Stimulated activated CD8-positive, alpha-beta memory T cell treated with anti-CD3 and anti-CD28 coated beads, Interleukin-12 subunit alpha, Interleukin-12 subunit beta, amount 100 ng/mL, for 1 hour (primary cell): ENCODE measurements at places on chromosomes 4 and X.

- no peak for DNase-seq
Measured at GRCh38 chrX:17376431-17377077, 1.6 kb downstream of the NHS start.

GRCh38 chr4:52670739-52671138, 11.6 kb upstream of the USP46 start:
- DNase-seq, result no peak

- DNase-seq, result no peak
Measured at GRCh38 chr4:20287246-20287645, 35.5 kb downstream of the SLIT2 start.

GRCh38 chr4:101205916-101206315, 141.4 kb downstream of the PPP3CA start:
- DNase-seq, result peak; percentile 5

- no peak for DNase-seq
Measured at GRCh38 chrX:77493677-77494553, 46.7 kb downstream of the FGF16 start.

DNA sequence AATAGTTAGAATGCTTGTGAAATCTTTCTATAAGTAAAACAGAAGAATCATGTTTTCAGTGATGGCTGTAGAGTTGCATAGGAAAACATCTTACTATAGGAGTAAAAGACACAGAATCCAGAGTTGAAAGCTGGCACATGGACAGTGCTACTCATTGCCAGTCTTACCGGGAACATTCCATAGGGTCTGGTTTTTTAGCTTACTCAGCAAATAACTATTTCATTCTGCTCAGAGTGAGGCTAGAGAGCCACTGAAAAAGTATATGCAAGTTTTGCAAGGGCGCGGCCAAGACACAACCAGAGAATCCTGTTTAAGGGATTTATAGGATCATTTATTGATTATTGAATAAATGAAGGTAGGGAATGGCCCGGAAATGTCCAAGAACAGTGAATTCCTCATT, 60.3 kb downstream of the MTHFD2L start:
- no peak for DNase-seq

GRCh38 chr4:165217325-165217724, 10.0 kb downstream of the KLHL2 start:
- DNase-seq, result no peak

- no peak for DNase-seq
Measured at GRCh38 chr4:154065368-154065767, 276.5 kb upstream of the SFRP2 start.

- DNase-seq, result no peak
Measured at GRCh38 chr4:26542991-26543390, 40.9 kb upstream of the TBC1D19 start.

DNA sequence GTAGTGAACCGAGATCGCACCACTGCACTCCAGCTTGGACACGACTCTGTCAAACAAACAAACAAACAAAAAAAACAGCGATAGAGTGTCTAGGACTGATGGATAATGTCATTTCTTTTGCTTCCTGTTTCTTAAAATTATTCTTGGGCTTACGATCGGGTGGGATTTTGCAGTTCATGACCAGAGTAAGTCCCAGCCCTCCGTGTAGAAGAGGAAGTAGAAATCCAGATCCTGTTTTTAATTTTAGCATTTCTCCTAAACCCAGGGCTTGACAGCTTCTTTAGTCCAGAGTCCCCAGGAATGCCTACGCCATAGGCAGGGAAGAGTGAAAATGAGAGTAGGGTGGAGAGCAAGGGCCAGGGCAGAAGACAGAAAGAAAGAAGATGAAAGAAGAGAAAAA, 94.3 kb downstream of the HPRT1 start:
- no peak for DNase-seq

GRCh38 chr4:104772849-104773248, 278.2 kb upstream of the CXXC4 start:
- DNase-seq, result no peak

DNA sequence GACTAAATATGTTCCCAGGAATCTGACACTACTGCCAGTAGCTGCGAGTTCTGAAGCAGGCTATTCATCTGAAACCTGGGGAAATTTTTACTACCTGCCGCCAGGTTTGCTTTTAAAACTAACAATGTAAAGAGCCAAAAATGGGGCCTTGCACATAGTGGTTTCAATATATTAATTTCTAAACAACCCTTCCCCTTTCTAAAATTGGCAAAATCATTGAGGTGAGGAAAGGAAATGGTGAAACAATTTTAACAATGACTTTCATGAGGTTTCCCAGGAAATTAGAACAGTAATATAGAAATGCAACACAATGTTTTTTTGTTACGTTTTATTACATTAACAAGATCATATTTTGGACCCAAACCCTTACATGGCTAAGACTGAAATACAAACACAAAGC, 21.3 kb downstream of the FANCB start:
- DNase-seq, result no peak

DNA sequence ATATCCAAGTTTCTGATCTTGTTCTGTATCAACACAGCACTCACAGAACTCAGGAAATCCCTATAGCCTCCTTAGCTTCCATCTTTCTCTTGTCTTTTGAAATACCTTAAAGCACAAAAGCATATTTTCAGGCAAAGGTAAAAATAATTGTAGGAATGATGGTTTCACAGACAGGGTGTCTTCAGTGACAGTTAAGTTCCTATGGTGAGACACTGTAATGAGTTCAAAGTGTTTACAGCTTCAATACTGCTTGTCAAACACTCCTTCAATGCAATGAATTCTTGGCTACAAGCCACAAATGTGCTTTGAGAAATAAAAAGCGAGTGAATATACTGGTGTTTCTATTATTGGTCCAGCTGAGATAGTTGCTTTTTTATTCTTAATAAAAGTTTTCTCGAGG, 466.0 kb downstream of the DMD start:
- DNase-seq, result no peak

- DNase-seq, result no peak
Measured at GRCh38 chr4:6221851-6222760, 21.8 kb upstream of the JAKMIP1 start.

DNA sequence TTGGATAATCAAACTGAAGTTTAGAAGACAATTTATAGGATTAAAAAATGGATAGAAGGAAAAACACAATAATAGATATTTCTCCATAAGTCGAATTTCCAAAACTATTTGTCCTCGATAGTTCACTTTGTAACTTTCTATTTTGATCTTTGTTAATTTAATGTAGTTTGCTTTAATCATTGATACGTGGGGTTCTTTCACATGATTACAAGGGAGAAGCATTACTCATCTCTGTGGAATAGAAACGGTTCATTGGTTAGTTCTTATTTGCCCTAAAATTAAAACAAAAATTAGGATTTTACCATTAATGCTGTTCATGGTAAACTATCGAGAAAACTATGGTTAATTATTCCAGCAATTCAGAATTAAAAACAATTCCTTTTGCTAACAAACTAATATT, 2.1 kb downstream of the TET2 start:
- no peak for DNase-seq
